ENCODE measurements at places on chromosomes 5 and 9. TPM values are rescaled to one million over a fixed set of nuclear protein-coding genes. Genes with fewer than 3 reads are reported as not detected.

GRCh38 chr9:28037968-28038367, 464.7 kb upstream of the C9orf72 start:
- no peak for DNase-seq

DNA sequence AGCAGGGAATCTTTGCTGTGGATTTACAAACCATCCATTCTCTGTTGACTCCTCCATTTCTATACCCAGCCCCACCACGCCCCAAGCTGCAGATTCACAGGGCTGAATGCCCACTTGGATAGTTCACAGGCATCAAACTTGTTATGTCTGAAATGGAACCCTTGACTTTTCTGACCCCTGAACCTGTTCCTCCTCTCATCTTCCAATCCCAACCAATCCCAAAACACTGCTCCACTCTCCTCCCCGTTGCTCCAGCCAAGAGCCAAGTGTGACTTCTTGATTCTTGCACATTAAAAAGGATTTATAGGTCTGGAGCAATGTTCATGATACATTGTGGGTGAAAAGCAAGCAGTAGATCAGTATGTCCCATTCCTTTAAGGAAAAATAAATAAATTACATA, 145.6 kb downstream of the DAB2IP start:
- DNase-seq: no peak

FOXD4L4 gene
- 0.25 TPM for total RNA-seq

TAL2 gene
- total RNA-seq: not detected

- no peak for DNase-seq
Measured at GRCh38 chr9:13847270-13847669, 466.7 kb downstream of the NFIB start.

PHYHD1 gene
- total RNA-seq: 0.20 TPM

DNA sequence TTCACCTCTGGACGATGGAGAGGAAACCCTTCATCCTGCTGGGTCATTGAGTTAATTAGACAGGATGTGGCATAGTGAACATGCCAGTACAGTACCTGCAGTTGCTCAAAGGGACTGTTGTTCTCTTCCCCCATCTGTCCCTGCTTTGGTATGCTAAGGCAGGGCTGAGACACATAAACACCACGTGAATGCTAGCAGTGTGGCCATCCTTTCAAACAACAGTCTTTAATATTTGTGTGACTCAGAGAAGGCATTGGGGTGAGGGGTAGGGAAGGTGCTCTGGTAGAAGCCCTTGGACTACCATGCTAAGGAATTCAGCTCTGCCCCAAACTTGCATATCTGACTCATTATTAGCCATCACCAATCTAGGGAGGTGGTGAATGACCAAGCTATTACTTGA, 180.2 kb upstream of the ZNF618 start:
- no peak for DNase-seq

DNA sequence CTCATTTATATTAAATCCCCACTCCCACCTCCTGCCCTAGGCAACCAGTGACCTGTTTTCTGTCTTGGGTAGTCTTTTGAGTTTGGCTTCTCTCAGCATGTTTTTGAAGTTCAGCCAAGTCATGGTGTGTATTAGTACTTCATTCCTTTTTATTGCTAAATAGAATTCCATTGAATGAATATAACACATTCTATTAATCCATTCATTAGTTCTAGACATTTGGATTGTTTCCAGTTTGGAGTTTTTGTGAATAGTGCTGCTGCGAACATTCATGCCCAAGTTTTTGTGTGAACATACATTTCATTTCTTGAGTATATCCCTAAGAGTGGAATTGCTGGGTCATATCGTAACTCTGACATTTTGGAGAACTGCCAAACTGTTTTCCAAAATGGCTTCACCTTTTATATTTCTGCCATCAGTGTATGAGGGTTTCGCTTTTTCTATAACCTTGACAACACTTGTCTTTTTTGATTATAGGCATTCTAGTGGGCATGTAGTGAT, 2.7 kb downstream of the ZNF346 start:
- no peak for DNase-seq
